ENCODE measurements at places on chromosomes 5 and 9.

- no peak for DNase-seq
These were observed 597.3 kb upstream of the SGCD start for GRCh38 chr5:155729684-155730059.

GRCh38 chr5:139335811-139336210 is 5.8 kb upstream of the PAIP2 start:
- no peak for DNase-seq

DNA sequence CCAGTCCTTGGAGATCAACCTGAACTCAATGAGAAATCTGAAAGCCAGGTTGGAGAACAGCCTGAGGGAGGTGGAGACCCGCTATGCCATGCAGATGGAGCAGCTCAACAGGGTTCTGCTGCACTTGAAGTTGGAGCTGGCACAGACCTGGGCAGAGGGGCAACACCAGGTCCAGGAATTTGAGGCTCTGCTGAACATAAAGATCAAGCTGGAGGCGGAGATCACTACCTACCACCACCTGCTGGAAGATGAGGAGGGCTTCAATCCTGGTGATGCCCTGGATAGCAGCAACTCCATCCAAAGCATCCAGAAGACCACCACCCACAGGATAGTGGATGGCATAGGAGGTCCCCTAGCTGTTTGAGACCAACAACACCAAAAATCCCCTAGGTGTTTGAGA is 30.5 kb upstream of the SPZ1 start:
- DNase-seq = no peak

GRCh38 chr5:72623936-72624335 is 116.7 kb upstream of the ZNF366 start:
- no peak for DNase-seq

DNA sequence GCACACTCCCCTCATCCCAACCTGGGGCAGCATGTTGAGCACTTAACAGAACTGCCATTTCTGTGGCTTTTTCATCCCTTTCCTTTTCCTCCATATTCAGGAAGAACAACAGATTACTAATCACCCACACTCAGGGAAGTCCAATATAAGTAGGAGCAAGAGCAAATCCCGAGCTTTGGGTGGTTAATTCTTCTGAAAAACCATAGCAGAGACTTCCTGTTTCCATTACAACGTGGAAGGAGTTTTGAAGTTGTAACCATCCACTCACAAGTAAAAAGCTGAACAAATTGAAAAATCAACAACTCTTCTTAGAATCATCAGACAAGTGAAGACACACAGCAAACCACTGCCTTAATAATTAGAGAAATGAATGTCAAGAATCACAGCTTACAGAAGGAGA is 8.2 kb downstream of the CTSL start:
- DNase-seq = no peak

GRCh38 chr5:40202814-40203440 is 476.8 kb upstream of the PTGER4 start:
- DNase-seq = no peak

GRCh38 chr9:92292338-92293074 is 991 bp downstream of the IARS1 start:
- DNase-seq = no peak

GRCh38 chr5:157793301-157793700 is 49.8 kb downstream of the LSM11 start:
- no peak for DNase-seq

DNA sequence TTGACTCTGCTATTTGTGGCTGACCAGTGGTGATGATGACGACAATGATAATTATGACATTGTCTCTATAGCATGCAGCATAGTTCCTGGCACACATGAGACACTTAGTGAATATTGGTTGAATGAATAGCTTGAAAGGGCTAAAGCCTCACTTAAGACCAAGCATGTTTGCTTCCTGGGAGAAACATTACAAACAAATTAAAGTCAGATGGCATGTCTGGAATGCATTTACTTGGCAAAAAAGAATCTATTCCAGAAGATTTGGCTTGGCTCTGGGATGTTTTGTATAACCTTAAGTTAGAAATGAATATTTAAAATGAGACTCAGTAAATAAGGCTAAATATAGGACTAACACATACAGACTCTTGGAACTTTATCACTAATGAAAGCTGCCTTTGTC is 21.6 kb downstream of the GAS1 start:
- DNase-seq = no peak

DNA sequence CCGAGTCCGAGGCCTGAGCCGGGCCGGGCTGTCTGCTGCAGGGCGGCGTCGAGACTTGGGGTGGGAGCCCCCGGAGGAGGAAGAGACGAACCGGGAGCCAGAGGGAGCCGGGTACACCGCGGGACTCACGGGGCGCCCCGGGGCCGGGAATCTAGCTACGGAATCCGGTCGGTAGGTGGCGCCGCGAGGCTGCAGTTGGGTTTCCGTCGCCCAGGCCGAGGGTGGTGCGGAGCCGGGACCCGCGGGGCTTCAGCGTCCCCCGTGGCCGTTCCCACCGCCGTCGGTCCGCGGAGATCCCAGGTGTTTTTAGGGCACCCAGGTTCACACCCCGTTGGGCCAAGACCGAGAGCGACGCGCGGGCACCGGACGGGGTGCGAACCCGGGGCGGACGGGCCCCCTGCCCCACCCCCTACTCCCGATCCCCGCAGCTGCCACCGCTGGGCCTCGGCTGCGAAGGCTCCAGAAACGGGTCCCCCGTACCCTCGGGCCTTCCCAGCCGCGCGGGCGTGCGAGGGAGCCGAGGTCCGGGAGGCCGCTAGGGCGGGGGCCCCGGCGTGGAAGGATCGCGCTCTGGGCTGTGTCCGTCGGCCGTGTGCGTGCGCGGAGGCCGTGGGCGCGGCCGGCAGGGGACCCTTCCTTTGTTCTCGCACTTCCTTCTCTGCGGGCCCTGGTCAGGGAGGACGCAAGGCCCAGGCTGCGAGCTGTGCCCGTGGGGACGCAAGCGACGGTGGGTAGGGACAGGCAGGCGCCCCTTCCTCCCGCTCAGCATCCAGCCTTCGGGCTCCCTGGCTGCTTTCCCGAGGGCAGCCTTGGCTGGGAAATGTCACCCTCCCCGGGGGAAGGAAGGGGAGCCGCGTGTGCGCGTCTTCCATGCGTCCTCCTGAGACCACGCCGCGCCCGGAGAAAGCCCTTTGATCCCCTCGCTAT is 146.6 kb downstream of the GAPVD1 start:
- DNase-seq = peak; percentile 95

GRCh38 chr5:89721931-89722330 is 687.6 kb downstream of the CETN3 start:
- DNase-seq = no peak

- DNase-seq = no peak
These were observed 402.5 kb downstream of the NFIB start for GRCh38 chr9:13911473-13911872.

- DNase-seq = no peak
These were observed 208.7 kb downstream of the BRINP1 start for GRCh38 chr9:119160551-119160950.

DNA sequence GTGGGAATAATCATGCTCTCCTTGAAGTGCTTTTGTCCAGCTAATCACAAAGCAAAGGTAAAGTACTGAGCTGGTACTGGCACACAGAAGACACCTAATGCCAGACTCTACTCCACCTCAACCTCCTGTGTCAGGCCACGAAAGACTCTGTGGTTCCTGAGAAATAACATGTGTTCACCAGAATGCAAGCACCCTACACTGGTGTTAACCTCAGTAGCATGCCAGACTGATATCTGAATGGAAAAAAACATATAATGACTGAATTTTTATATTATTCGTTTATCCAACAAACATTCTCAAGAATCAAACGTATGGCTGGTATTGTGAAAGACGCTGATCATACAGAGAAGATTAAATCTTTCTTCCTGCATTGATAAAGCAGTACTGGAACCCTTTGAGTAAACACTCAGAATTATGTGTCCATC is 97.1 kb upstream of the IFNE start:
- DNase-seq = no peak

DNA sequence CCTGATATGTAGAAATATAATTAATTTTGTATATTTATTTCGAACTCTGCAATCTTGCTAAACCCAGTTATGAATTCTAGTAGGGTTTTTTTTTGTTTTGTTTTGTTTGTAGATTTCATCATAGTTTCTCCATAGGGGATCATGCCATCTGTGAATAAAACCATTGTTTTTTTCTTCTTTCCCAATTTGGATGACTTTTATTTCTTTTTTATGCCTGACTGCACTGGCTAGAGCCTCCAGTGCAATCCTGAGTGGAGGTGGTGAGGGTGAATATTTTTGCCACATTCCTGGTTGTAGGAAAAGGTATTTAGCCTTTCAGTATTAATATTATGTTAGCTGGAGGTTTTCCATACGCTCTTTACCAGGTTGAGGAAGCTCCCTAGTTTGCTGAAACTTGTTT is 70.0 kb upstream of the GFPT2 start:
- no peak for DNase-seq
